ENCODE measurements at places on chromosomes 1 and 21.

GRCh38 chr1:29839726-29840125, 603.4 kb downstream of the PTPRU start:
- DNase-seq, result no peak

- DNase-seq, result no peak
Observed at GRCh38 chr1:67604778-67605177, 80.2 kb upstream of the GADD45A start.

- DNase-seq, result no peak
Observed at GRCh38 chr1:54694771-54695170, 20.9 kb upstream of the TTC4 start.

DNA sequence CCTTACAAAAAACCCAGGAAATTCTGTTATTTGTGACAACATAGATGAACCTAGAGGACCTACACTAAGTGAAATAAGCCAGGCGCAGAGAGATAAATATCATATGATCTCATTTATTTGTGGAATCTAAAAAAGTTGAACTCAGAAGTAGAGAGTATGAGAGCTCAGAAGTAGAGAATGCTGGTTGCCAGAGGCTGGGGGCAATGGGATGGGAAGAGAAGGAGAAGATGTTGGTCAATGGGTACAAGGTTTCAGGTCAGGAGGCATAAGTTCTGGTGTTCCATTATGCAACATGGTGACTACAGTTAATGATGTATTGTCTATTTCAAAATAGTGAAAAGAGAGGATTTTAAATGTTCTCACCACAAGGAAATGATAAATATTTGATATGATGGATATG, 259.1 kb upstream of the POU3F1 start:
- no peak for DNase-seq

DNA sequence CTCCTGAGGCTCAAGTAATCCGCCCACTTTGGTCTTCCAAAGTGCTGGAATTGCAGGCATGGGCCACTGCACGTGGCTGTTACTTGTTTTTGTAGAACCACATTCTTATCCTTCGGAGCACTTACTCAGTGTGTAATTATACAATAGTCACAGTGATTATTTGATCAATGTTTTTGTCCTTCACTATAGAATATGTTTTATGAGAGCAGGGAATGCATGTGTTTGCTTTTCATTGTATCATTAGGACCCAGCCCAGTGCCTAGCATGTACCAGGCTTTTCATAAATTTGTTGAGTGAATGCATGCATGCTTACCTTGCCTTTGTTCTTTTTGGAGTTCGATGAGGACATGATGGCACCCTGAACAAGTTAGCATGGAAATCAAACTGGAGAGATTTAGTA, 5.8 kb downstream of the SZT2 start:
- DNase-seq, result no peak

DNA sequence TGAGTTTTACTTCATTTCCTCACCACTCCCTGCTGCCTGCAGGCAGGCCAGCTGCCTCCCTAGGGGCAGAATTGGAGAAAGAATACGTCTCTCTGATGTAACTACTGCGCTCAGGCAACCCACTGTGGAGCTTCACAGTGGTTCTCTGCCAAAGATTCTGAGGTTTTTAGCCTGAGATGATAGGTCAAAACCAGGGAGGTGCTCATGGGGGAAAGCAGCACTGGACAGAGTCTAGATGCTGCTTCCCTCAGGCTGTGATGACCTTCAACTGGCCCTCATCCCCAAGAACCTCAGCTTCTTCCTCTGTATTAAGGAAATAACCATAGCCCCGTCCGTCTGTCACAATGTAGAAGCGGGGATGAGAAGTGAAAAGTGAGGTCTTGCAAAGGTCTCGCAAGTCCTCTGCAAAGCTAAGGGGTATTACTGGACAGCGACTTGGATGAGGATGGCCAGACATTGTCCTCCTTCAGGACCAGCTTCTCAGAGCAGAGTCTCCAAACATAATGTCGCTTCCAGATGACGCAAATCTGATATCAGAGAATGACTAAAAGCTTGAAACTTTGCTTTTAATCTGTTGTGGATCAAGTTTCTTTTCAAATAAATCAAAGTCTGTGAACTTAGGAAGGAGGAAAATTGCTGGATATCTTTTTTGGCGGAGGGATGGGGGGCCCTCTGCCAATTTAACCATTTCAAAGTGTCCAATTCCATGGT, 65.9 kb upstream of the ATP5PO start:
- no peak for DNase-seq

All from hematopoietic multipotent progenitor cell treated with erythropoietin and hydrocortisone succinate and interleukin-3 and kit ligand, for 4 days (in vitro differentiated cells).